Stimulated activated CD8-positive, alpha-beta memory T cell treated with anti-CD3 and anti-CD28 coated beads, Interleukin-7, amount 100 ng/mL, for 48 hours (primary cell): ENCODE measurements at places on chromosomes 1 and 21.

- no peak for DNase-seq
These were observed 34.1 kb downstream of the RAP1A start for GRCh38 chr1:111653709-111654108.

DNA sequence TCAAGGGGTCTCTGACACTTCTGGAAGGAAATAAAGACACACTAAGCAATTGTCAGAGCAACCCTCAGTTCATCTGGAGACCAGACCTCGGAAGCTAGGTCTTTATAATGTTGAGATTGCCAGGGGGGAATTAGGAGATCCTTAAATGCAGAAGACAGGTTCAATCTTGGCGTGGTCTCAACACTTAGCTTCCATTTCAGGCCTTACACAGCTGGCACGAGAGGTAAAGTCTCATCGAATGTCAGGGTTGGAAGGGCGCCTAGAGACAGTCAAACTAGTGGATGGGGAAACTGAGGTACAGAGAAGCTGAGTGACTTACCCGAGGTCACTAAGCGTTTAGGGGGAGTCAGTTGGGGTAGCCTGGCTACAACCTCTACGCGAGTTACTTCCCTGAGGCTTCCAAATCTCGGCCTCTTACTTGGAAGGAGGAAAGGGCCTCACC lies 562 bp upstream of the EPB41 start:
- no peak for DNase-seq

GRCh38 chr21:31181082-31181750 lies 142.9 kb upstream of the KRTAP19-8 start:
- DNase-seq, result no peak

DNA sequence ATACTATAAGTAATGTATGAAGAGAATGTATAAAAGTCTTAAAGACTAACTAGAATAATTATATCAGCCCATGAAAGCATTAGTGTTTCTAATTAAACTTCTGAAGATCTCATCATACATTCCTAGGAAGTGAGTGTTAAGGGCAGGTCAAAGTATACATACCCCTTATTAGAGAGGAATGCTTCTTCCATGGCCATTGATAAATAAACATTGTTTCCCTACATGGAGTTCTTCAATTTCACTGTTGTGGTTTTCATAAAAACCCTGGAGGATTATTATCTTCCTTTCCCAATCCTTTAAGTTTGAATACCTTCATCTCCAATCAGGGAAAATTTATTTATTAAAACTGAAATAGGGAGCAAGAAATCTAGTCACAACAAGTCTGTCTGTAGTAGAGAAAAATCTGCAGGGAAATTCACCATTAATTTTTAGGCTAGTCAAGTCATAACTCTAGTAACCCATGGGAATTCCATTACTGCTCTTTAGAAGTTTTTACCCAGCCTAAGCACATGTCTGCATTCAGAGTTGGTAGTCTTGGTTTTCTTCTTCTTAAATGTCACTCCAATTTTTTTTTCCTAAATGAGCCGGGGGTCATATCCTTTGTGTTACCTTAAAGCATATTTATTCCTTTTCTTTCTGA lies 147.0 kb downstream of the TNFSF18 start:
- no peak for DNase-seq

DNA sequence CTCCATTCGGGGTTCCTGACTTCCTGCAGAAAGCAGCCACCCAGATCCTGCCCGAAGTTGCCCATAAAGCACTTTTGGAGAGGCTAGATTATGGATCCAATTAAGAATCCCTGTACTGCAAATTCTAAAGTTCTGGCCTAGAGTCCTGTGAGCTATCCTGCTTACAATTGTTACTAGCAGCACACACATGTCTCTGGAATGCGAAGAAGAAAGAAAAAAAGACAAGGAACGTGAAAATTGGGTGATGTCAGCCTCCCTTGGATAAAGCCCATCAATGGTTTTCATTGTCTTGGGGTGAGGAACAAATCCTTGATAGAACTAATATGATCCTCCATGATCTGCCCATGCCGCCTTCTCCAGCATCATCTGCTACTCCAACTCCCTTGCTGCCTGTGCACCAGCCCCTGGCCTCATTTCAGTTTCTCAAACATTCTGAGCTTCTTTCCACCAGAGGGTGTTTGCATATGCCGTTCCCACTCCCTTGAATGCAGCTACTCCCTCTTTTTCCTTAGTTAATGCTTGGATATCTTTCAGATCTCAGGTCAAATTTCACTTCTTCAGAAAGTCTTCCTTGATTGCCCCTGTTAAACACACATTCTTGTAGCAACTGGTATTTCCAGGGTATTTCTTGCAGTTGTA lies 94.0 kb downstream of the ST6GALNAC5 start:
- no peak for DNase-seq

DNA sequence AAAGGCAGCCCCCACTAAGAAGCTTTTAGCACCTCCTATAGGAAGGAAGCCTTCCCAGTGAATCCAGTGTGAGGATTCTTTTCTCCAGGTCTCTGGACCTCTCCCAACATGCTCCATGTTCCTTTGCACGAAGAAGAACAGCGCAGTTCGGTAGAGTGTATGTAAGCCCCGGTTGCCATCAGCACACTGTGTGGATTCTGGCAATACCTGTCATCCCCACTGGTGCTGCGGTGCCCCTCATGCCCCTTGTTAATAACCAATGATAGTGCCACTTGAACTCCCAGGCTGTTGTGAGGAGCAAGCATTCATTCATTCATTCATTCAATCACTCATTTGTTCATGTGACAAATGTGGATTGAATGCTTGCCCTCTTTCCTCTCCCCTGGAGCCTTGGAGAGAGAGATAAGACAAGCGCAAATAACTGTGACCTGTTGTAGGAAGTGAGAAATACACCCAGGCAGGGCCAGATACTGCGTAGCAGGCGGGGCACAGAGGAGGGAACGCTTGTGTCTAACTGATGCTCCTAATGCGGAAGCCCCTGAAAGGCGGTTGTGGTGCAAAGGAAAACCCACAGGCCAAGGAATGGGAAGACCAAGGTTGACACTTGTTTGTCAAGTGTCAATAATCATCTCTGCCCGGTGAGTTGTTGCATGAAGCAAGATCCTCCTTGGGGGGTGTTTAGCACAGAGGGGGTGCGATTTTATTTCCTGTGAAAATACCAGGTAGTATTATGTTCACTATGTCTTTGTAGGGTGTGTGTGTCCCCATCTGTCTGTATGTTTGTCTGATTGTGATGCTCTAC lies 9.8 kb downstream of the LGR6 start:
- DNase-seq, result no peak

- DNase-seq, result no peak
These were observed 202.4 kb upstream of the POU3F1 start for GRCh38 chr1:38249001-38249400.

DNA sequence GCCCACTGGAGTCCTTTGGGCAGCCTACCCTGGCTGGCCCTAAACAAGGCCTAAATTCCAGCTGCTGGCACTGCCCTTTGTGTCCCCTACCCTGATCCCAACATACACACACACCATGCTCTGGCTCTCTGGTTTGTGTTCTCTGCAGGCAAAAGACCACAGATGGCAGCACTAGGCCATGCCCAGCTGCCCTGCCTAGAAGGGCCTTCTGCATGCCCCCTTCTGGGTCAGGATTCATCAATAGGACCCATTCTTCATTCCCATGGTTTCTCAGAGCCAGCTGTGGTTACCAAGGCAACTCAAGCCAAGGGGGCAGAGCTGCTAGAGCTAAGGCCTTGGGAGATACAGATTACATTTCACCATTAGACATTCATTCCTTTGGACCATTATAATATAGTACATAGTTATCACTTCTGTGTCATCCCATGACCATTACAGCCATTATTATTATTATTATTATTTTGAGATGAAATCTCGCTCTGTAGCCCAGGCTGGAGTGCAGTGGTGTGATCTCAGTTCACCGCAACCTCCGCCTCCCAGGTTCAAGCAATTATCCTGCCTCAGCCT lies 17.5 kb downstream of the ASAP3 start:
- no peak for DNase-seq

- no peak for DNase-seq
These were observed 626 bp downstream of the CXADR start for GRCh38 chr21:17513214-17514123.

GRCh38 chr1:203317429-203318228 lies 12.3 kb downstream of the BTG2 start:
- no peak for DNase-seq

GRCh38 chr1:169495046-169495775 lies 9.5 kb upstream of the SLC19A2 start:
- no peak for DNase-seq

GRCh38 chr1:168195199-168196135 lies 16.7 kb downstream of the TIPRL start:
- no peak for DNase-seq

DNA sequence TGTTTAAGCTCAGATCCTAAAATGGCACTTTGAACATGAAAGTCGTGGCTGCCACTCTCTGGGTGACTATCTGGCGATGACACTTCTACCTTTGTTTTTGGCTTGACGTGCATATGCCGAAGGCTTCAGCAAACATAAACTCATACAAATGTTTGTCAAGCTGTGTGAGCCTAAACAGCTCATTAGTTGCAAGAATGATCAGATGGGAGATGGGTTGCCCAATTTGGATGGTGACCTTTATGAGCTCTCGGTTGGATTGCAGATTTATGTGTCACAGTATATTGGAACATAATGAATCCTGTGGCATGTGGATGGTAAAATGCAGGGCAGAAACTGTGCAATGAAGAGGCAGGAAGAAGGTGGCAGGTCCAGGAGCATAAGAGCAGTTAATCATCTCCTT lies 229.3 kb downstream of the DISC1 start:
- no peak for DNase-seq

- no peak for DNase-seq
These were observed 39.4 kb upstream of the PTGFRN start for GRCh38 chr1:116870300-116870699.

DNA sequence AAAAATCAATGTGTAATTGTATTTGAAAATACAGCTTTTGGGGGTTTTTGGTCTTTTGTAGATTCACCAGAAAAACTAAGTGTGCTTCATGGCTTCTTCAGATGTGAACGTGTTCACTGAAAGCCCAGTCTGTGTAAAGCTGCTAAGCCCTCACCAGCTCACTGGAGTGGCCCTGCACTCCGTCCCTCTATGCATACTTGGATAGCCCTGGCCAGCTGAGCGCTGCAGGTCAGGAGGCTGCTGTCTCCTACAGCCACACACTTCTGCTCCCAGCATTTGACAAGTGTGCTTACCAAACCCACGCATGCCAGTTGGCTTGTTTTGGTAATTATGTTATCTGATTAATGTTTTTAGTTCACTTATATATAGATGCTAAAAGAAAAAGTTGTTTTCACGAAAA lies 163.5 kb downstream of the TLR5 start:
- DNase-seq, result no peak

GRCh38 chr1:50425376-50426107 lies 2.3 kb upstream of the DMRTA2 start:
- DNase-seq, result no peak
